ENCODE measurements at places on chromosomes 6 and 20. TPM values are rescaled to one million over a fixed set of nuclear protein-coding genes. Genes with fewer than 3 reads are reported as not detected.

SYNGAP1 gene
- total RNA-seq, result 57.6 TPM

BPIFB2 gene
- total RNA-seq, result not detected

PNPLA1 gene
- total RNA-seq, result 0.14 TPM

PAX1 gene
- not detected for total RNA-seq

DNA sequence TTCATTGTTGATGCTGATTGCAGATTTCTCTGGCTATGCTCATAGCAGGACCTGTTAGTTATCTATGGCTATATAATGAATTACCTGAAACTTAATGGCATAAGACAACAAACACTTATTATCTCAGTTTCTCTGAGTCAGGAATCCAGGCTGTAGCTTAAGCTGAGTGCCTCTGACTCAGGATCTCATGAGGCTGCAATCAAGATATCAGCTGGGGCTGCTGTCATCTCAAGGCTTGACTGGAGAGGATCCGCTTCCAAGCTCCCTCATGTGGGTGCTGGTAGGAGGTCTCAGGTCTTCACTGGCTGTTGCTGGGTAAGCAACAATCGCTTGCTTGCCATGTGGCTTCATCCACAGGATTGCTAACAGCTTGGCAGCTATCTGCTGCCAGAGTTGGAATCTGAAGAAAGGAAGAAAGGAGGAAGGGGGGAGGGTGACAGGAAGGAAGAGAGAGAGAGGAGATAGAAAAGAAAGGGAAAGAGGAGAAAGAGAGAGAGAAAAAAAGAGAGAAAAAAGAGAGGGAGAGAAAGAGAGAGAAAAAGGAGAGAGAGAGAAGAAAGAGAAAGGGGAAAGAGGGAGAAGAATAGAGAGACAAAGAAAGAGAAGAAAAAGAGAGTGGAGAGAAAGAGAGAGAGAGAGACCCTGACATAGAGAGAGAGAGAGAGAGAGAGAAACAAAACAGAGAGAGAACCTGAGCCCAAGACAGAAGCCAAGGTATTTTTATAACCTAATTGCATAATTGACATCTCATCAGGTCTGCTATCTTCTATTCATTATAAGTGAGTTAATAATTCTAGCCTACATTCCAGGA is 579.0 kb upstream of the BTBD3 start:
- no peaks in the 10 kb centered on the region for H3K27me3 ChIP-seq
- no peak overlapping the region for H3K27ac ChIP-seq
- DNase-seq, result no peak
- H3K36me3 ChIP-seq, result no peaks in the 10 kb centered on the region
- no peak overlapping the region for H3K4me3 ChIP-seq
- H3K4me1 ChIP-seq, result no peaks in the 10 kb centered on the region

DNA sequence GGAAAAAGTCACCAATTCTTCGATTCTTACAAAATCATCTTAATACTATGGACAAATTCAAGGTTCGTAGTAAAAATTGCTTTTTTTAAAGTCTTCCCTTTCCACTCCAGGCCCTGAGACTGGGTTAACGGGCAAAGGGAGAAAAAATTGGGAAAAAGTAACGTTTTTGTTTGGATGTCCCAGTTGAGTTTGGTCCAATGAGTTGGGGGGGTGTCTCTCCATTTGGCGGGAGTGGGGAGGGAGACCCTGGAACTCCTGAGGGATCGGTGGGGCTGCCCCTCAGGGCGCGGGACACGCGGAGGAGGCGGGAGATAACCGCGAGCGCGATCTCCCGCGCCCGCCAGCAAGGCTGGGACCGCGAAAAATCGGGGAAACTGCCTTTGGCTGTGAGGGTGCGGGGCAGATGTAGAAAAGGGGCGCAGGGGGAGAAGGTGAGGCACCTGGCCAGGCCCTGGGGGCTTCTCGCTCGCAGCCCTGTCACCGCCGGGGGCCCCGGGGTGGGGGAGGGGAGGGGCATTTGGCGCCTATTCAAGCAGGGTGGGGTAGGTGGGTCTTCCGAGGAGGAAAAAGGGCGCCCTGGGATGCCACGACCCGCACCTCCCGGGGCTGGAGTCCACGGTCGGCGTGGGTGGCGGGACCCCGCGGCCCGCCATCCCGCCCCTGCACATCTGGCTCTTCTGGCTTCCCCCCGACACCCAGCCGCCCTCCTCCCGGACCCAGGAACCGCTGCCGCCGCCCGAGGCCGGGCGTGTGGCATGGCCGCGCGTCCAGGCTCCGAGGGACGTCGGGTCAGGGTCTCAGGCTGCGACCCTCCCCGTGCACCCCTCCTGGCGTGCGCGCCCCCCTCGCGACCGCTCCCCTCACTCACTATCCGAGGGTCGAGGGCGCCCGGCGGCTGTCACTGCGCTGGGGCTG is 595 bp downstream of the FBXO5 start:
- H3K4me1 ChIP-seq, result peaks cover 24% of the 10 kb centered on the region
- no peaks in the 10 kb centered on the region for H3K27me3 ChIP-seq
- H3K36me3 ChIP-seq, result no peaks in the 10 kb centered on the region

- no peak overlapping the region for H3K4me3 ChIP-seq
- H3K27ac ChIP-seq, result no peak overlapping the region
- no peaks in the 10 kb centered on the region for H3K27me3 ChIP-seq
These were observed 50.4 kb downstream of the SMPDL3A start for GRCh38 chr6:122839472-122839871.

DNA sequence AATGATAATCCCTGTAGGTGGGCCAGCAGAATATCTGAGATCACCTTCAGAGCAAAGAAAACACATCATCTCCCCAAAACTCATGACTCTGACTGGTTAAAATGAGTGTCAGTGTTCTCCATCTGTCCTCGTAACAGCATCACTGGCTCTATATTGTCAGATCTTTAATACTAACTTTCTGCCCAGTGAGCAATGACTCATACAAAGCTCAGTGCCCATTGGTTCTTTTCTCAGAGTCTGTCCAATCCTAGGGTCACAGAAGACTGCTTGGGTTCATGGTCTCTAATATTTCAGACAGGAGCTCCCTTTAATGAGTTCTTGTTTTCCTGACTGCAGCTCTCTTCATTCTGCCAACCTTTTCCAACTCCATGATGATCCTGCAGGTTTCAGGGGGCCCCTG is 36.4 kb downstream of the HLA-DPB1 start:
- no peak overlapping the region for H3K4me3 ChIP-seq
- H3K27ac ChIP-seq, result no peak overlapping the region
- H3K36me3 ChIP-seq, result no peaks in the 10 kb centered on the region
- H3K27me3 ChIP-seq, result no peaks in the 10 kb centered on the region

GRCh38 chr6:51093871-51094270 is 275.2 kb downstream of the TFAP2B start:
- H3K27ac ChIP-seq, result no peak overlapping the region
- H3K4me3 ChIP-seq, result no peak overlapping the region
- H3K4me1 ChIP-seq, result no peaks in the 10 kb centered on the region
- no peaks in the 10 kb centered on the region for H3K27me3 ChIP-seq

DNA sequence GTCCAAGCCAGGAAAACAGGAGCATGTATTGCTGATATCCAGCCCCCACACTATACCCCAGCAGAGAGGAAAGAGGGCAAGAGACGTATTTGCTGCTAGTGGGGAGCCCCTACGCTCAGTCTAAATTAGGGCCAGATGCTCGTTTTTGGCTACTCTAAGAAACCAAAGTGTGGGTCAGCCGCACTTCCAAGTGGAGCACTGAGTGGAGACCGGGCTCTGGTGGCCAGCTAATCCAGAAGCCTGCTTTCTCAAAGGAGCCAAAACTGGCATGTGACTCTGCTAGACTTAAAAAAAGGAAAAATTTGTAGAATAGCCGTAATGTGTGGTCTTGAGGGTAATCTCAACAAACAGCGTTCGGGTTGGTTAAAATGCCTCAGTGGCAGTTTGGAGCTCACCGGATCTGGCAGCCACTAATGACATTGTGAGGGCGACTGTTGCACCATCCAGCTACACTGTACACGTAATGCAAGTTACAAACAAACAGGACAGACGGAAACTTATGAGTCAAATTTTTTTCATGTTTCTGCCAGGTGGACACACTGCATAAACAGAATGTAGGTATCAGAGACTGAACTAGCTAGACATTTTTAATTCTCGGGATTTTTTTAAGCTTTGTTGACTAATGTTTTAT is 230.9 kb downstream of the FOXC1 start:
- H3K36me3 ChIP-seq, result no peaks in the 10 kb centered on the region
- no peak overlapping the region for H3K27ac ChIP-seq
- no peak for DNase-seq
- peaks cover 7% of the 10 kb centered on the region for H3K4me1 ChIP-seq
- no peak overlapping the region for H3K4me3 ChIP-seq
- no peaks in the 10 kb centered on the region for H3K27me3 ChIP-seq

DNA sequence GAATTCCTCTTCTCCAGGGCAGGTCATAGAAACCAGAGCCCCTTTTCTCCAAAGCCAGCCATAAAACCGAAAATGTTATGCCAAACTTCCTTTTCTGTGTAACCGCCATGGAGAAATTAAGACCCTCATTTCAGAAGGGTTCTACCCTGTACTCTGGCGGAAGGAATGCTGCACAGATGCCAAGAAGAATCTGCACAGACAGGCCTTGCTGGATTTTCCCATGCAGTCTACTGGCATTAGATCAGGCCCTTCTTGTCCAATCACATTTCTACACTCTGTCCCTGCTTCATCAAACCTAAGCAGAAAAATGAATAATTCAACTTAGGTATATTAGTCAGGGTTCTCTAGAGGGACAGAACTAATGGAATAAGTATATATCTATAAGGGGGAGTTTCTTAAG is 43.2 kb upstream of the MC3R start:
- no peak overlapping the region for H3K4me3 ChIP-seq
- no peaks in the 10 kb centered on the region for H3K27me3 ChIP-seq
- no peak for DNase-seq
- no peak overlapping the region for H3K27ac ChIP-seq
- H3K36me3 ChIP-seq, result no peaks in the 10 kb centered on the region

- no peaks in the 10 kb centered on the region for H3K27me3 ChIP-seq
- H3K4me3 ChIP-seq, result no peak overlapping the region
- H3K36me3 ChIP-seq, result no peaks in the 10 kb centered on the region
- DNase-seq, result no peak
- peaks cover 6% of the 10 kb centered on the region for H3K4me1 ChIP-seq
These were observed 88.8 kb downstream of the CD83 start for GRCh38 chr6:14206391-14206790.

- H3K36me3 ChIP-seq, result no peaks in the 10 kb centered on the region
- H3K27me3 ChIP-seq, result no peaks in the 10 kb centered on the region
- DNase-seq, result no peak
- H3K4me3 ChIP-seq, result no peak overlapping the region
- no peak overlapping the region for H3K27ac ChIP-seq
- peaks cover 3% of the 10 kb centered on the region for H3K4me1 ChIP-seq
These were observed 67.3 kb downstream of the MDGA1 start for GRCh38 chr6:37630281-37630799.
